Ascending aorta (tissue), 2 donors: ENCODE measurements at places on chromosomes 6 and 20.

- DNase-seq = no peak
Observed at GRCh38 chr20:7452890-7453289, 487.4 kb downstream of the HAO1 start.

DNA sequence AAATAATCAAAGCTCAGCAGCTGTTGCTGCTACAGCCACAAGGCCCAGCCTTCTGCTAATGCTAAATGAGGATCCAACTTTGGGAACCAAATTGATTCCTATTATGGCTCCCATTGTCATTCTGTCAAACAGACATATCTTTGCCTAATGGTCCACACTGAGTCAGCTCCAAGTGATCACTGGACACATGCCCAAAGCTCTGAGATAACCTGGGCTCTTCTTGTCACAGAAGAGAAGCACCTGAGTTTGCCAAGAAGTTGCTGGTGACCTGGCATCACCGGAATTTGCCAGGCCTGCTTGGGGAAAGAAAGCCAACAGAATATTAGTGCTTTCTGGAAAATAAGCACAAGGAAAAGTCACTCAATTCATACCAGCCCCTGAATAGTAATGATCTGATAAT, 5.8 kb downstream of the TNFRSF21 start:
- no peak for DNase-seq

GRCh38 chr6:27797960-27798359, 114.2 kb downstream of the OR2B2 start:
- no peak for DNase-seq

GRCh38 chr6:125987026-125987617, 782 bp downstream of the TRMT11 start:
- no peak for DNase-seq

GRCh38 chr6:27838945-27839625, 73.1 kb downstream of the OR2B2 start:
- no peak for DNase-seq
